ENCODE measurements at places on chromosomes 11 and 22. TPM values are rescaled to one million over a fixed set of nuclear protein-coding genes. Genes with fewer than 3 reads are reported as not detected.

P2RY2 gene
- 5.2 TPM for total RNA-seq

- no peak for DNase-seq
These were observed 44.7 kb downstream of the AP2A2 start for GRCh38 chr11:970319-970871.

- no peak for DNase-seq
These were observed 35.7 kb upstream of the SUSD2 start for GRCh38 chr22:24145446-24146193.

ACR gene
- 0.65 TPM for total RNA-seq

DNA sequence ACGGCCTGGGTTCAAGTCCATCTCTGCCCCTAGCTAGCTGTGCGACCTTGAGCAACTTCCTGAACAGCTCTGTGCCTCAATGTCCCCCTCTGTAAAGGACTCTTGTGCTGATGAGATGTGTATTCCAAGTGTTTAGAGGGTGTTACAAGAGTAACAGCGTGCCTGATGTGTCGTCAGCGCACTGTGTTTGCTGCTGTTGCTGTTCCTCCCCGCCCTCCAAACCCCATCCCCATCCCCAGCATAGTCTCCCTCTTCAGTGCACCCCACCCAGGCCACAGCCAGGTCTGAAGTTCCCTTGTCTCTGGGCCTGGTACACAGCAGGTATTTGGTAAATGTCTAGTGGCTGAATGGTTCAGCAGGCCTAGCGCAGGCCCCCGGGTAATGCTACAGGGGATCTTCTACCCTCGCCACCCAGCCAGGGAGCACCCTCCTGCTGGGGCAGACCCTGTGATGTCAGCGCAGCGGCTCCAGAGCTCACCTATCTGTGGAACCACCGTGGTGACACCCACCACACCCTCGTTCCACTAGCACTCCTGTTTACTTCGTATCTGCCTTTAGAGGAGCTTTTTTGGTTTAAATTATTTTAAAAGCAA, 10.3 kb downstream of the CBX7 start:
- DNase-seq = no peak

TMPRSS5 gene
- 1.7 TPM for total RNA-seq

All from lower leg skin (tissue), 4 donors.